IMR-90 (cell line): ENCODE measurements at places on chromosomes 13 and 19. TPM values are rescaled to one million over a fixed set of nuclear protein-coding genes. Genes with fewer than 3 reads are reported as not detected.
A peak's percentile ranks its signal among the peaks of the same experiment; 100 is the strongest.

GRCh38 chr13:26697069-26697955 lies 63.3 kb downstream of the GPR12 start:
- no peaks in the 10 kb centered on the region for H3K4me1 ChIP-seq
- H3K4me3 ChIP-seq, result no peak overlapping the region
- no peaks in the 10 kb centered on the region for H3K27me3 ChIP-seq
- H3K27ac ChIP-seq, result no peak overlapping the region
- no peaks in the 10 kb centered on the region; the same call in 1 of the 2 replicates for H3K36me3 ChIP-seq

DNA sequence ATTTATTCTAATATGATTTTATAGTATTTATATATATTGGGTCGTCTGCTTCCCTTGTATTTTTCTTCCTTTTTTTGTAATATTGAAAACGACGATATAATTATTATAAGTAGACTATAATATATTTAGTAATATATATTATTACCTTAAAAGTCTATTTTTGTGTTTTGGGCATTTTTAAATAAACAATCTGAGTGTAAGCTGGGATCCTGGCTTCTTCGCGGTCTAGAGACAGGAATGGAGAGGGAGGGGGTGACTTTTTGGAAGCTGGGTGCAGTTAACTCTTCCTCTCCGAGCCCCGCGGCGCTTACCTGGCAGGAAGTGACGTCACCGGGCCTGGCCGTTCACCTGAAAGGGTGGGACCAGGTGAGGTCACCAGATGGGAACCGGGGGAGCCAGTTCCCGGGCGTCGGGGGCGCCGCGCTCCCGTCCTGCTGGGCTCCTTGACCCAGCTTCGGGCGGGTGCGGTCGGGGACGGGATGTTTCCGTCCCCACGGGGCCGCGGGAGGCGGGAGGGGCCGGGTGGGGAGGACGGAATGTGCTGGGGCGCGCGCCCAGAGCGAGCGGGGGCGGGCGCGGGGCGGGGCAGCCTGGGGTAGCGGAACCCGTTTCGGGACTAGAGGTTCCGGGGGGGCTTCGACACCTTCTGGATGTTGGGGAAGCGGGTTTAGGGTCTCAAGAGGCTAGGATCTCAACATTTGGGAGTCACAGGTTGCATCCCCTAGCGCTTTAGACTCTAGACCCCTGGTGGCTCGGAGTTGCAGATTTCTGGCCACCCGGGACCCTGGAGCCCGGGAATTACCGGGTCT lies 2.8 kb downstream of the ZFP36 start:
- H3K36me3 ChIP-seq, result peaks cover 15% of the 10 kb centered on the region
- H3K27ac ChIP-seq, result peak overlapping the region; percentile 97
- peak; percentile 61 for DNase-seq
- no peaks in the 10 kb centered on the region for H3K27me3 ChIP-seq

GRCh38 chr13:95708391-95708774 lies 31.4 kb downstream of the DNAJC3 start:
- no peak overlapping the region for H3K27ac ChIP-seq
- no peaks in the 10 kb centered on the region; the same call in 1 of the 2 replicates for H3K4me1 ChIP-seq
- H3K4me3 ChIP-seq, result no peak overlapping the region
- H3K27me3 ChIP-seq, result no peaks in the 10 kb centered on the region

GRCh38 chr13:106786006-106786563 lies 218.1 kb upstream of the ARGLU1 start:
- H3K36me3 ChIP-seq, result no peaks in the 10 kb centered on the region
- no peak overlapping the region for H3K4me3 ChIP-seq
- H3K27me3 ChIP-seq, result no peaks in the 10 kb centered on the region
- DNase-seq, result no peak
- H3K4me1 ChIP-seq, result no peaks in the 10 kb centered on the region
- H3K27ac ChIP-seq, result no peak overlapping the region

GRCh38 chr19:41546386-41546789 lies 29.6 kb upstream of the CEACAM21 start:
- no peak overlapping the region for H3K27ac ChIP-seq
- H3K4me3 ChIP-seq, result no peak overlapping the region
- no peaks in the 10 kb centered on the region for H3K4me1 ChIP-seq
- peaks cover 20% of the 10 kb centered on the region for H3K27me3 ChIP-seq
- DNase-seq, result no peak

DNA sequence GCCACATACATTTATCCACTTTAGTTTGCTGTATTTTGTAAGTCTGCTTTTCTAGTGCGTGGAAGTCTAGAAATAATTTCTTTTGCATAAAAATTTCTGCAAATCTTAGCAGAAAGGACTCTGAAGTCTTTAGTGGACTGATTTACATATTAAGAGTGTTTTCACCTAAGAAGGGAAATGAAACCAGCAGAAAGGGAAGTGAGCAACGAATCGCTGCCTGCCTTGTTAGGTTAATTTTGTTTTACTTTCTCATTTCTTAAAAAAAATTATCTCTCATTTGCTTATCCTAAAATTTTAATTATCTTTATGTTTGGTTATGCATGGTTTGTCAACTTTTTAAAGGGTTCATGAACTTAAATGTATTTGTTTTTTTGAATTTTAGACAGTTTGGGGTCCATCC lies 767 bp upstream of the GPR18 start:
- H3K27me3 ChIP-seq, result no peaks in the 10 kb centered on the region
- H3K4me1 ChIP-seq, result peaks cover 4% of the 10 kb centered on the region; the same call in 1 of the 2 replicates
- peaks cover 9% of the 10 kb centered on the region for H3K36me3 ChIP-seq
- no peak for DNase-seq
- H3K4me3 ChIP-seq, result no peak overlapping the region
- no peak overlapping the region for H3K27ac ChIP-seq

DNA sequence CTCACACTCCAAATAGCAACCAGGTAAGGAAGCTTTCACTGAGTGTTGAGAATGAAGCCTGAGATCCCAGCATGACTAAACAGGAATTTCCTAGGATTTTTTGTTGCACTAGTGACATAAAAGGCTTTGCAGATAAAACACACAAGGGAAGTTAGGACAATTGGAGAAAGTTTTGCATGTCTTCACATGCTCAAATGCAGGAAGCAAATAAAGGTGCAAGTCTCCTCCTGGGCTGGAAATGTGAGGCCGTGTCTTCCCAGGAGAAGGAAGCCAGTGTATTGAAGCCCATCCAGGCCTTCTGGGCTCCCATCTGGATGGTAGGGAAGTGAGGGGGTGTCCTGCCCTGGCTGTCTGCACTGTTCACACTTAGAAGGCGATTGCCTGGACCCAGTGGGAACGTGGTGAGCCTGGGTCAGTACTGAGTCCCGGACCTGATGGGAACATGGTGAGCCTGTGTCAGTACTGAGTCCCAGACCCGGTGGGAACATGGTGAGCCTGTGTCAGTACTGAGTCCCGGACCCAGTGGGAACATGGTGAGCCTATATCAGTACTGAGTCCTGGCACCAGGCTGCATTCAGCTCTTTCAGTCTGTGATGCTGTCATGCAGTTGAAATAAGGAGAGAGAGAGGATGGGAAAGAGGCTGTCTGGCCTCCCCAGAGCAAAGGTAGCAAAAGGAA lies 38.7 kb downstream of the SIAH3 start:
- no peak overlapping the region for H3K27ac ChIP-seq
- no peaks in the 10 kb centered on the region for H3K4me1 ChIP-seq
- no peaks in the 10 kb centered on the region for H3K36me3 ChIP-seq
- peaks cover 8% of the 10 kb centered on the region for H3K27me3 ChIP-seq
- no peak overlapping the region for H3K4me3 ChIP-seq
- DNase-seq, result no peak

DNA sequence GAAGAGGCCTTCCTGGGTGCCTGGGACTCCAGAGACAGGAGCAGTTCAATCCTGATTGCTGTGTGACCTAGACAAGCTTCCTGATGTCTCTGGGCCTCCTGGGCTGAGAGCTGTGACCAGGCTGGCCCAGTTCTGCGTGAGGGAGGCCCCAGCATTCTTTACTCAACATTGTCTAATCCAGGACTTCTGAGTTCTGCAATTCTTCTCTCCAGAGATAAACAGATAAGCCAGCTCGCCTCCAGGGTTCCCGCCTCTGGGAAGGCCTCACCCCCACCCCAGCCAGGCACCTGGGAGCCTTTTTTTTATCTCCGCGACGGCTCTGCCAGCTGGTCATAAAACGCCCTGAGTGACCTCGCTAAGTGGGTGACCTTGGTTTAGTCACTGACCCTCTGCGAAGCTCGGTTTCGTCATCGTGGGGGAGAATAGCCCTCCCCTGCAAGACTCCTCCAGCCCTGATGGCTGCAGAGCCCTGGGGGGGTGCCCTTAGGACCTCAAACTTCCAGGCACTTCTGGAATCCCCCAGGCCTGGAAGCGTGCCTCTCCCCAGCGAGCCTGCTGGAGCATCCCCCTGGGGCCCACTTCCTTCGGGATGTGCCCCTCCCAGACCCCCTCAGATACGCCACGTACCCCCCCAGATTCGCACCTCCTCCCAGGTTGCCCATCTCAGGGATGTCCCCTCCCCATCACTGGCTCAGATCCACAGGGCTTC lies 1.9 kb downstream of the SULT2B1 start:
- DNase-seq, result peak; percentile 86
- H3K27ac ChIP-seq, result no peak overlapping the region
- H3K36me3 ChIP-seq, result no peaks in the 10 kb centered on the region
- H3K4me3 ChIP-seq, result no peak overlapping the region
- peaks cover 8% of the 10 kb centered on the region for H3K4me1 ChIP-seq
- H3K27me3 ChIP-seq, result peaks cover 5% of the 10 kb centered on the region

DNA sequence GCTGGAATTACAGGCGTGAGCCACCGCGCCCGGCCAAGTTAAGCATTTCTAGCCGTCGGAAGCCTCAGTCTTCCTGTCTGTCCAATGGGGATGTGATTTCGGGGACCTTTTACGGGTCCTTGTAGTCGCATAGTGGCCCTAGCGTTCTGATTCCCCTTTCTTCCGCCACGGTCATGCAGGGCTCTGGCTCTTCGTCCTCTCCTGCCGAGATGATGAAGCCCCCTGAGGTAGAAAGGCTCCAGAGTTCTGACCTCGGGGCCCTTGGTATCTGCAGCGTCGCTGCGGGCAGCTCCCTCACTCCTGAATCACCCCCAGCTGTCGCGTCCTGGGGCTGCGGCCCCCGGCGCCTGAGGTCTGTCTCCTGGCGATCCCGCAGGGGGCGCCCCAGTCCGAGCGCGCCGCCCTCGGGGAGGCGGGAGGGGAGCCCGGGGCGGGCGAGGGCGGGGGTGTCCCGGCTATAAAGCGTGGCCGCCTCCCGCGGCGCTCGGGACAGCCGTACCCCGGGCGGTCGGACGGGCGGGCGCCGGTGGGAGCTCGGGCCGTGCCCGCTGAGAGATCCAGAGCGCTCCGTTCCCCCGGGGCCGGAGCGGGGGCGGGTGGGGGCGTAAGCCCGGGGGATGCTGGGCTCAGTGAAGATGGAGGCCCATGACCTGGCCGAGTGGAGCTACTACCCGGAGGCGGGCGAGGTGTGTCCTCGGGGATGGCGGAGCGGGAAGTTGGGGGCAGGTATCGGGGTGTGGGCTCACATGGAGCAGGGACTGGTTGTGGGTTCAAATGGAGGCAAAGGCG lies at the start of gene FOXA3:
FOXA3 (plus strand) TSS at position 487 of the 789 bp plus-strand sequence; CDS start at position 618, 131 bp downstream.
- H3K27ac ChIP-seq, result no peak within 1 kb of the TSS
- peaks cover 7% of the 10 kb centered on the region; the same call in 1 of the 2 replicates for H3K36me3 ChIP-seq
- no peaks in the 10 kb centered on the region for H3K4me1 ChIP-seq
- H3K27me3 ChIP-seq, result peaks cover 40% of the 10 kb centered on the region

DNA sequence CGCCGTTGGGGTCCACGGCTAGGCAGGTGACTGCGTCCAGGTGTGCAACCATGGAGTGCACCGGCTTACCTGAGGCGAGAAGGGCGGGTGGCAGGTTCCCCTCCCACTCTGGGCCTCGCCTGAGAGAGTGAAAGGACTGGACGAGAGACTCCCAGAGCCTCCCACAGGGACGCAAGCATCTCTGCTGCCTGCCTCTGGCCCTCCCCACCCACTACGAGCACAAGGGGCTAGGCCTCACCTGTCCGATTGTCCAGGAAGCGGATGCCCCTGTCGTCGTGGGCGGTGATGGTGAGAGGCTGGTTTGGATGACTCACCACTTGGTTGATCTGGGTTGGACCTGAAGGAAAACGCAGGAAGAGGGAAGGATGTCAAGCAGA lies 5.1 kb upstream of the PRKD2 start:
- DNase-seq, result no peak
- peaks cover 67% of the 10 kb centered on the region for H3K36me3 ChIP-seq
- H3K27me3 ChIP-seq, result no peaks in the 10 kb centered on the region

- no peak for DNase-seq
- no peak overlapping the region for H3K4me3 ChIP-seq
- peaks cover 25% of the 10 kb centered on the region for H3K27me3 ChIP-seq
- H3K36me3 ChIP-seq, result no peaks in the 10 kb centered on the region
- H3K4me1 ChIP-seq, result no peaks in the 10 kb centered on the region
Observed at GRCh38 chr19:17020385-17020784, 6.2 kb downstream of the CPAMD8 start.

DNA sequence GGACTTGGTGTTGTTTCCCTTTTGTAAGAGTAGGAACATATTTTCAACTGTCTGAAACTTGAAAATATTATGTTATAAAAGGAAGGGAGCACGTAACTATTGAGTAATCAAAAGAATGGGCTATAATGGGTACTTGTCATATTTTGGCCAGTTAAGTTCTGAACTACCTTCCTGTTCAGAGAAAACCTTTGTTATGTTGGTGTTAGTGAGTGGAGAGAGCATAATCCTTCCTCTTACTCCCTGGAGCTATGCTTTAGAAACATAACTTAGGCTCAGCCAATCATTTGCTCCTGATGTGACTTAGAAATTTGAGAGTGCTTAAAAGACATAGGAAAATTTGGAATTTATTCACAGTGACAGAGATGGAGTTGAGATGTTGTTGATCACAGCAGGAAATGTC lies 482.5 kb upstream of the SPRY2 start:
- H3K27me3 ChIP-seq, result no peaks in the 10 kb centered on the region
- H3K36me3 ChIP-seq, result no peaks in the 10 kb centered on the region
- no peaks in the 10 kb centered on the region for H3K4me1 ChIP-seq
- no peak overlapping the region for H3K4me3 ChIP-seq
- no peak overlapping the region for H3K27ac ChIP-seq

DNA sequence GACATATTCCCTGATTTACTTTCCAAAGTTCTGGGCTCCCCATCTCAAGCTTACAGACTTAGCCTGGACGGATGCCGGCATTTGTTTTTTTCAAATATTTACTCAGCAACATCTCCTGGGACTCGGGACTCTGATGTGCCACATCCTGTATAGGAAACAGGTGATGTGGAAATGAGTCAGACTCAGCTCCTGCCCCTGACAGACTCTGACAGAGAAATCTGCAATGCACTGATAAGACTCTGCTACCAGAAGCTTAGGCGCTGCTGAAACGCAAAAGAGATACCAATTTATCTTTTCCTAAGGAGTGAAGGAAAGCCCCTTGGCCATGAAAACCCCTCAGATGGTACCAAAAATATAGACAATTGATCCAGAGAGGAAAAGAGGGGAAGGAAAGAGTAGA lies 16.2 kb downstream of the LAIR2 start:
- no peak overlapping the region for H3K4me3 ChIP-seq
- no peaks in the 10 kb centered on the region for H3K4me1 ChIP-seq
- no peak for DNase-seq
- H3K27ac ChIP-seq, result no peak overlapping the region
- no peaks in the 10 kb centered on the region for H3K36me3 ChIP-seq

- no peaks in the 10 kb centered on the region; the same call in 1 of the 2 replicates for H3K27me3 ChIP-seq
- no peak for DNase-seq
- H3K4me3 ChIP-seq, result no peak overlapping the region
- no peak overlapping the region for H3K27ac ChIP-seq
Observed at GRCh38 chr13:101661839-101662238, 209.4 kb downstream of the ITGBL1 start.

RNF225 gene
- 0.10 TPM in 1 of 2 replicates, not detected in the other for polyA plus RNA-seq

ERFL gene
- 0.09 TPM in 1 of 2 replicates, not detected in the other for polyA plus RNA-seq

ARHGEF1 gene
- 47.1 and 51.2 TPM in 2 replicates for polyA plus RNA-seq

SYCN gene
- not detected in 2 replicates for polyA plus RNA-seq

KISS1R gene
- polyA plus RNA-seq, result not detected in 2 replicates

ZNF578 gene
- 1.2 and 1.4 TPM in 2 replicates for polyA plus RNA-seq

COX7A1 gene
- polyA plus RNA-seq, result 6.9 and 8.4 TPM in 2 replicates

BCL2L12 gene
- 32.6 and 51.4 TPM in 2 replicates for polyA plus RNA-seq

TNFSF9 gene
- 0.10 and 0.11 TPM in 2 replicates for polyA plus RNA-seq
